HT-29 (cell line): ENCODE measurements at places on chromosomes 5 and 9. TPM values are rescaled to one million over a fixed set of nuclear protein-coding genes. Genes with fewer than 3 reads are reported as not detected.

GRCh38 chr9:120915854-120916470 is 10.6 kb downstream of the TRAF1 start:
- no peak for DNase-seq

GRCh38 chr5:161546470-161547301 is at the start of gene GABRB2:
TSS of gene GABRB2 (minus strand) at chr5:161546725. CDS start at chr5:161546643, 82 bp downstream.
- DNase-seq: no peak

DNA sequence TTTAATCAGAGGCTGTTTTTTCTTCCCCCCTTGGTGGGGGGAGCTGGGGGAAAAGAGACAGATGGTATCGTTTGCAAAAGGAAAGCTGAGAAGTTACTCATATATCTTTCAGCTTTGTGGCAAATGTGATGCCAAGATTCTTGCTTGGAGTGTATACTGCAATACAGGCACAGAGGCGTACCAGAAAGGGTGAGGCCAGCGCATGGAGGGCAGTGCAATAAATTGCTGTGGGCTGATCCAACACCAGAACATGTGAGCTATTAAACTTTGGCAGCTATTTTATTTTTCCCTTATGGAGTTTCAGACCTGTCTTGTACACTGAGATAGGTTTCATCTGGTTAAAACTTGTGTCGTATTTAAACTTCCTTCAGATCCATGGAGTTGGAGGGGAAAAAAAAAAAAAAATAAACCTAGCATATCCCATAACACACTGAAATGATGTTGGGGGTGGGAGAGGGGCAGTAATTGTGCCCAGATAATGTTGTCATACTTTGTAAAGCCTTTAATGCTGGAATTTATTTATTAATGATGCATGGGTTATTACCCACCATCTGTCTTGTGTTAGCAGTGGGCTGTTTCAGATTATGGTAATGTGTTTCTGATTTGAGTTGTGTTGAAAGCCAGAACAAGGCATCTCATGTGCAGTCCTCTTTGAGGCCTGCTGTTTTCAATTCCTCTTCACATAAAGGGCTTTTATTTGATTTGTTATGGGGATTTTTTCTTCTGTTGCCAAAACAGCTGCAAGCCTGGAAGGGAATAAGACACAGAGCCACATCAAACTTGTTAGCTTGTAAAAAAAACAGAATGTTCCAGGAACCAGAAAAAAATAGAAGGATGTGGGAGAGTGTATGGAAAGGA is 891.3 kb downstream of the TLE1 start:
- no peak for DNase-seq

DNA sequence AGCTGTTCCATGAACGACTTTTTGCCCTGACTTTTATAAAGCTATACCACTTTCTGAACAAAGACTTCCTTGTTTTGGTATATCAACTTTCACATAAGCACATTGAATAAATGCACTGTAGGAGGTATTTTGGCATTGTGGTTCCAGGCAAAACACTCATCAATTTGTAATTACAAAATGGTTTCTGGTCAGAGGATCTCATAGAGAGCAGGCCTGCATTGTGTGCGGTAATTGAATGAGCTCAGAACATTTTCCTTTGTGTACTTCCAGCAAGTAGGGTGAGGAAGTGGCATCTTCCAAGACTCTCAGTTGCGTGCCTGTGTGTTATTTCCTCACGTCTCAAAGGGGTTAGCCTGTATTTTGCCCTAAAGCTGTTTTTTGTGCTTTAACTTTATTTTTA is 89.2 kb downstream of the PDE6A start:
- no peak for DNase-seq

DNA sequence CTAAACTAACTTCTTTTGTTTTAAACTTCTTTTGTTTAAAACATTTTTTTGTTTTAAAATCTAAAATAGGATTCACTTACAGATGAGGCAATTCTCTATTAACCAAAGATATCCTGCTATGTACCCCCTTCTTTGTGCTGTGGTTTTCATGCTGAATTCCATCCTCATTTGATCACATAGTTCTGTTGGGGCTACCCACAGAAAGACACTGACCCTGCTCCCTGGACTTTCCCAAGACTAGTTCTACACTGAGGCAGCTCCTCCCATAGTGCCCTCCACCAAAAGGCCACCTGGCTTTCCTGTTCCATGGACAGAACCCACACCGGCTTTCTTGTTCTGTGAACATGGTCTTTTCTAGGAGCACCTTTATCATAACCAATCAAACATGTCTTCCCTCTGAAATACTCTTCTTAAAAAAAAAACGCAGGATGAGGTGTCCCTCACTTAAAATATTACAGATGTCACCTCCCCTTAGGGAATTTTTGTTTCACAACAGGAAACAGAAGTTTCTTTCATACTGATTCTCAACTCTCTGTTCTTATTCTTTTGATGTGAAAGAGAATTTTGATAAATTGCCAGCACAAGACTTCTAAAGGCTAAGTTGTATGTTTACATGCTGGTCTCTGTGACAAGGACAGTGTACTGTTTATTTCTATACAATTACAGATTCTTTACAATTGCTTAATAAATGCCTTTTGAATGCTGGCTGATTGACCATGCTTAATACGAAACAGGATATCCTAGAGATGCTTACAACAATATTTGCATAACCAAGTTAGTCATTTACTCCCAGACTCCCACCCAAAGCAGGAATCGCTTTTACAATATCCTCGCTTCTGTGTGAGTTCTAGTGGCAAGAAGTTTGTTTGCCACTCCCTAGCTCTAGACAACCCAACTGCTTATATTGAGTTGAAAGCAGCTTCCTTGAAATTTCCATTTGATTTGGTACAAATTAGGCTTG is 300.4 kb downstream of the DTWD2 start:
- DNase-seq: no peak

- DNase-seq: no peak
Measured at GRCh38 chr5:78907255-78907891, 77.7 kb downstream of the ARSB start.

GRCh38 chr5:40955313-40955712 is 46.0 kb downstream of the C7 start:
- DNase-seq: no peak

Gene FGF10
- total RNA-seq: not detected in 2 replicates
